ENCODE measurements at places on chromosomes 1 and 21. TPM values are rescaled to one million over a fixed set of nuclear protein-coding genes. Genes with fewer than 3 reads are reported as not detected.

Gene PEX19
- polyA plus RNA-seq: 45.3 TPM

Gene HSD3B1
- not detected for polyA plus RNA-seq

Gene CASZ1
- polyA plus RNA-seq: 82.9 TPM

Gene CRYAA
- 0.34 TPM for polyA plus RNA-seq

Gene FAM3B
- polyA plus RNA-seq: not detected

Gene CD2
- not detected for polyA plus RNA-seq

Gene KCNA10
- 0.75 TPM for polyA plus RNA-seq

Gene CR1L
- polyA plus RNA-seq: not detected

Gene FOXD3
- 10.6 TPM for polyA plus RNA-seq

Gene LEFTY1
- polyA plus RNA-seq: 0.52 TPM

Gene CDA
- polyA plus RNA-seq: 0.52 TPM

Gene MEGF6
- 15.6 TPM for polyA plus RNA-seq

Gene CLCA4
- polyA plus RNA-seq: 0.18 TPM

Gene OLIG1
- polyA plus RNA-seq: 0.25 TPM

Gene ABCD3
- polyA plus RNA-seq: 21.8 TPM

Gene ARL8A
- 40.3 TPM for polyA plus RNA-seq

Gene EXOC8
- polyA plus RNA-seq: 6.2 TPM

Gene MRPS14
- 21.8 TPM for polyA plus RNA-seq

Gene NT5C1A
- 12.8 TPM for polyA plus RNA-seq
